ENCODE measurements at places on chromosomes 7 and 10. TPM values are rescaled to one million over a fixed set of nuclear protein-coding genes. Genes with fewer than 3 reads are reported as not detected.

The LRMDA gene
- 23.1 TPM for polyA plus RNA-seq

The ANKRD30A gene
- not detected for polyA plus RNA-seq

The SEMA3E gene
- polyA plus RNA-seq, result 28.7 TPM

The CROT gene
- 30.3 TPM for polyA plus RNA-seq

The SPDYE11 gene
- polyA plus RNA-seq, result 0.56 TPM

The CALHM2 gene
- 18.9 TPM for polyA plus RNA-seq

The PPIA gene
- polyA plus RNA-seq, result 1,042 TPM

The TMEM196 gene
- 0.10 TPM for polyA plus RNA-seq

The C7orf57 gene
- polyA plus RNA-seq, result 4.4 TPM

The C10orf53 gene
- polyA plus RNA-seq, result 0.07 TPM

The SFTPD gene
- 9.6 TPM for polyA plus RNA-seq

The OPALIN gene
- polyA plus RNA-seq, result not detected

The PITX3 gene
- 0.69 TPM for polyA plus RNA-seq

The SLC26A5 gene
- 0.51 TPM for polyA plus RNA-seq

The OR2A12 gene
- polyA plus RNA-seq, result 0.09 TPM

The AMPH gene
- polyA plus RNA-seq, result 11.4 TPM

The DPP6 gene
- polyA plus RNA-seq, result 0.29 TPM

The CDH23 gene
- polyA plus RNA-seq, result 3.1 TPM

The PILRA gene
- polyA plus RNA-seq, result 6.3 TPM

The IFIT1B gene
- 0.51 TPM for polyA plus RNA-seq

The WDR37 gene
- polyA plus RNA-seq, result 15.4 TPM
